GM12892 (cell line): ENCODE measurements at places on chromosomes 2 and 18.

- no peak for DNase-seq
Measured at GRCh38 chr18:78082816-78083215, 833.2 kb downstream of the GALR1 start.

DNA sequence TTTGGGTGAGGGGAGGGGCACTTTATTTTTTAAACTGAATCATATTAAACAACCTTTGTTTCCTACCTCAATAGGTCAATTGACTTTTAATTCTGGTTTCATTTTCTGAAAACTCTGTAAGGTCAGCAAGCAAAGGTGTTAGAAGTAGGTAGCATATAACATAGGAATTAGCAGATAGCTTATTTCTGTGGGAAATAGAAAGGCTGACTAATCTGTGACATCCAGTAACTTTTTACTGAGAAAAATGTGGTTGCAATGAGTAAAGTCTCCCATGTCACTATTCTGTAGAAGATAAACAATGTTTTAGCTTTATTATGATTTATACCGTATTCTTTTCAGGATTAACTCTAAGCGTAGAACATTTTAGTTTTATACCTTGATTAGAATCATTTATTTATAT lies 240.4 kb downstream of the PLCL1 start:
- DNase-seq = no peak

GRCh38 chr2:74653589-74653984 lies 460 bp upstream of the SEMA4F start:
- no peak for DNase-seq

- no peak for DNase-seq
Measured at GRCh38 chr2:26978061-26978596, 7.7 kb downstream of the MAPRE3 start.

- no peak for DNase-seq
Measured at GRCh38 chr2:100761365-100761764, 58.6 kb upstream of the NPAS2 start.
